ENCODE measurements at places on chromosomes 4 and X. TPM values are rescaled to one million over a fixed set of nuclear protein-coding genes. Genes with fewer than 3 reads are reported as not detected.

GRCh38 chr4:31365006-31365690 is 645.0 kb downstream of the PCDH7 start:
- DNase-seq, result no peak

DNA sequence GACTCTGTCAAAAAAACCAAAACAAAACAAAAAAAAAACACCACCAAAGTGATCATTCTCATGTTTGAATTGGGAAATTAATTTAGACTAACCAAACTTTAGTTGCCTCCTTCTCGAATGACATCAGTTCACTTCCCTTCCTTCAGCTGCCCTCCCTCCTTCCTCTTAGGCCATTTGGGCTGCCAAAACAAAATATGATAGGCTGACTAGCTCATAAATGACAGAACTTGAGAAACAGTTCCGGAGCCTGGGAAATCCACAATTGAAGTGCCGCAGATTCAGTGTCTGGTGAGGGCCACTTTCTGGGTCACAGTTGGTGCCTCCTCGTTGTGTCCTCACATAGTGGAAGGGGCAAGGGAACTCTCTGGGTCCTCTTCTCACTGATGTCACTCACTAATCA is 16.1 kb upstream of the WAS start:
- DNase-seq, result no peak

- no peak for DNase-seq
Observed at GRCh38 chr4:137768881-137769280, 236.6 kb upstream of the PCDH18 start.

DNA sequence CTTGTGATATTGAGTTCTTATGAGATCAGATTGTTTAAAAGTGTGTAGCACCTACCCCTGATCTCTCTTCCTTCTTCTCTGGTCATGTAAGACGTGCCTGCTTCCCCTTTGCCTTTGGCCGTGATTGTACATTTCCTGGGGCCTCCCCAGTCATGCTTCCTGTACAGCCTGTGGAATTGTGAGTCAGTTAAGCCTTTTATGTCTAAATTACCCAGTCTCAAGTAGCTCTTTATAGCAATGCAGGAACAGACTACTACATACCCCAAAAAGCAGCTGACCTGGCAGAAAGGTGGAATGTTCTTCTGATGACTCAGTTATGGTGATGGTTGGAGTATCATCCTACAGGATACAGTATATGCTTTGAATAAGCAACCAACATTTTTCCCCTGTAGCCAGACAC is 11.4 kb upstream of the MCUB start:
- peak; percentile 85 for DNase-seq

DNA sequence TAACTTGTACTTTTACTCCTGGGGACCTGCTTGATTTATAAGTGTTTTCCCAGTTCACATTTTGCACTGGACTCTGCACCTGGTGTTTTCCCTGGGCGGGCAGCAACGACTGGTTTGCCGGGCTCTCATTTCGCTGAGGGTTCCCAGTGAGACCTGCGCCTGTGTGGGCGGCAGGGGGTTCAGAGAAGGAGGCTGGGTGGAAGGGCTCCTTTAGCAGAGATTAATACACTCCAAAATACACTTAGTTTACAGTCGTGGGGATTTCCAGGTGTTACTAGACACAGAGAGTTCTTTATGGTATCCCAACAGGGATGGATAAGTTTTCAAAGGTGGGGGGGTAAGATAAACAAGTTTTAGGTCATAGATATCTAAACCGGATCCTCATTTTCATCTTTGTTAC is 53.0 kb upstream of the SHISA3 start:
- no peak for DNase-seq

DNA sequence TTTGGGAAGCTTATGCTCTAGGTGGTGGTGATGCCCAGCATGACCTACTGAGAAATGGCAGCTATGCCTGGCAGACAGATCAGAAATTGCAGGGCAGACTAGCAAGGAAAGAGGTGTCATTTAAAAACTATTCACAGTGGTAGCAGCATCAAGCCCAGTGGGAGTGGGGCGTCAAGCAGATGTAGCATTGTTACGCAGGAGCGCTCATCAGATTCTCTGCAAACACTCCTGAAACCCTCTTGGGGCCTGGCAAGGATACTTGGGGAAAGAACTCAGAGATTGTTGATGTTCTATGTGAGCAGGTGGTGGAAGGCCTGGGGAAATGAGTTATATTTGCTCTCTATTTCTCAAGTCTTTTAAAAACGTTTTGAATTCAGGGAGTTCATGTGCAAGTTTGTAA is 437.6 kb downstream of the RAPGEF2 start:
- DNase-seq, result no peak

- DNase-seq, result no peak
Observed at GRCh38 chr4:39998659-39999345, 21.1 kb upstream of the PDS5A start.

GRCh38 chr4:69523385-69524132 is 27.9 kb upstream of the UGT2B4 start:
- no peak for DNase-seq

GRCh38 chr4:156084373-156084772 is 130.7 kb upstream of the CTSO start:
- no peak for DNase-seq

Gene TGIF2LX
- not detected for total RNA-seq

Gene ANOS1
- 3.3 TPM for total RNA-seq

Gene XAGE2
- not detected for total RNA-seq

Gene DUSP9
- not detected for total RNA-seq

Gene PCDH10
- 1.3 TPM for total RNA-seq

Gene ARMCX5
- 8.1 TPM for total RNA-seq

Gene FRAS1
- 23.1 TPM for total RNA-seq

Gene KLHL34
- total RNA-seq, result not detected

Gene IL2
- not detected for total RNA-seq

Data from glomerular endothelial cell (primary cell).